CD14-positive monocyte (primary cell): ENCODE measurements at places on chromosomes 3 and 15.

DNA sequence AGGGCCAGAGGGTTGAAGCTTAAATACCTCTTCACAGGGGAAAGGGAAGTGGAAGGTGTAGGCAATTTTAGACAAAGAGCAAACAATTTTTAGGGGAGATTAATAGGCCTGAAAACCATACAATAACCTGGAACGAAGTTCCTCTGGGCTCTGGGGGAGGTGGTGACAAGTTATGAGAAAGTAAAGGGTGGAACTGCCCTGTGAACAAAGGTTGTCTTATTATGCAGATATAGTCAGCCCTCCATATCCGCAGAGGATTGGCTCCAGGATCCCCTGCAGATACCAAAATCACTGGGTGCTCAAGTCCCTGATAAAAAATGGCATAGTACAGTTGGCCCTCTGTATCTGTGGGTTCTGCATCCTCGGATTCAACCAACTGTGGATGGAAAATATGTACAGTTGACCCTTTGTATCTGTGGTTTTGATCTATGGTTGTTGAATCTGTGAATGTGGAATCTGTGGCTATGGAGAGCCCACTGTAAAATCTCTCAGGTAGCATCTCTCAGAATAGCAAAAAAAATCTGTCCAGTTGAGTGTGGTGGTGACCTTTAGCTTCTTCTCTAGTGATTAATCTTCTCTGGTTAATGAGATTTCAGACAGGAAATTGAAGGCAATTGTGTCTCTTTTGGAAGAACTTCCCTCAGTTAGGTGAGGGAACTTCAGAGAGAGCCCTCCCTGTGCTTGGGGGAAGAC lies 40.2 kb downstream of the CLEC3B start:
- DNase-seq = no peak

DNA sequence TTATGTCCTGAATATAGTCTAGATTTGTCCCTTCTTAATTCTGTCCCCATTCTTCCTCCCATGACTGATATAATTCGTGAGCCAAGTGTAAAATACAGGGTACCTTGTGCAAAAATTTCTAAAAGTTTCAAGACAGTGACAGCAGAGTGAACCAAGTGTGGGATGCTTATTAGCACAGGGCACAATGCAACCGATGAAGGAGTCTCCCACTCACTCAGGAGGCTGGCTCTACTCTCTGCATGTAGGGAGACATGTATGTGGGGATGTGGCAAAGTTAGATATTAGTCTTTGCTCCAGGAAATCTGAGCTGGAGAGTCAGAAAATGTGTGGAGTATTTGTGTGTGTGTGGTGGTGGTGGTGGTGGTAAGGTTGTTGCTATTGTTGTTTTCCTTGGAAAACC lies 305.9 kb downstream of the CHL1 start:
- DNase-seq = no peak

- no peak for DNase-seq
Observed at GRCh38 chr15:88419830-88420229, 47.4 kb downstream of the MRPL46 start.

DNA sequence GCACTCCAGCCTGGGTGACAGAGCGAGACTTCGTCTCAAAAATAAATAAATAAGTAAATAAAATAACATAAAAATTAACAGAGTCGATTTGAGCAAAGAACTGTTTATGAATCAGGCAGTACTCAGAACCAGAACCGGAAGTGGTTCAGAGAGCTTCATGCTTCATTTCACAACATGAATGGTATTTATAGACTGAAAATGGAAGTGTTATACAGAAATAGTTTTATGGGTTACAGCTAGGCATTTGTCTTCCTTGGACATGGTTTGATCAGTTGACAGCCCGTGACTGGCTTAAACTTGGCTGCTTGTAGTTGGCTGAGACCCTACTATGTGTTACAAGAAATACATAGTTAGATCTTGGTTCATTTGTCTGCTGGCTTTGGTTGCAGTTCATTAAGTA lies 216.0 kb upstream of the MCTP2 start:
- no peak for DNase-seq

- no peak for DNase-seq
Observed at GRCh38 chr3:106371971-106372805, 503.4 kb upstream of the CBLB start.

DNA sequence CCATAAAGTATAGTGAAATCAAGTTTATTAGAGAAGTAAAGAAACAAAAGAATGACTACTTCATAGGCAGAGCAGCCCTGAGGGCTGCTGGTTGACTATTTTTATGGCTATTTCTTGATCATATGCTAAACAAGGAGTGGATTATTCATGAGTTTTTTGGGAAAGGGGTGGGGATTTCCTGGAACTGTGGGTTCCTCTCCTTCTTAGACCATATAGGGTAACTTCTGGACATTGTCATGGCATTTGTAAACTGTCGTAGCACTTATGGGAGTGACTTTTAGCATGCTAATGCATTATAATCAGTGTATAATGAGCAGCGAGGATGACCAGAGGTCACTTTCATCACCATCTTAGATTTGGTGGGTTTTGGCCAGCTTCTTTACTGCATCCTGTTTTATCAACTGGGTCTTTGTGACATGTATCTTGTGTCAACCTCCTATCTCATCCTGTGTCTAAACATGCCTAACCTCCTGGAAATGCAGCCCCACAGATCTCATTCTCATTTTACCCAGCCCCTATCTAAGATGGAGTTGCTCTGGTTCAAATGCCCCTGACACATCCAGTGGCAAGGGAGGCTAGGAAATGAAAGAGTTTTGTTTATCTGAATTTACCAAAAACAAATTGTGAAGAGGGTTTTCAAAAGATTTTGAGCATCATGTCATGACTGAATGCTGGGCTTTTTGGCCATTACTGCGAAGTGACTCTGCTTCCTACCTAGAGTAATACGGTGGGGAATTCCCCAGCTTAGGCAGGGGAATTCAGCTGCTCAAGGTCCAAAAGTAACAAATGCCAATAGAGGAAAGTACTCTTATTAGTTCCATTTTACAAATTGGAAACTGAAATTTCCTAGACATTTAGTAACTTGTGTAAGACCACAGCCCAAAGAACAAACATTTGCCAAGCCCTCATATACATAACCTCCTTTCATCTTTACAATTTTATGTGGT lies 6.2 kb upstream of the SPSB4 start:
- no peak for DNase-seq

DNA sequence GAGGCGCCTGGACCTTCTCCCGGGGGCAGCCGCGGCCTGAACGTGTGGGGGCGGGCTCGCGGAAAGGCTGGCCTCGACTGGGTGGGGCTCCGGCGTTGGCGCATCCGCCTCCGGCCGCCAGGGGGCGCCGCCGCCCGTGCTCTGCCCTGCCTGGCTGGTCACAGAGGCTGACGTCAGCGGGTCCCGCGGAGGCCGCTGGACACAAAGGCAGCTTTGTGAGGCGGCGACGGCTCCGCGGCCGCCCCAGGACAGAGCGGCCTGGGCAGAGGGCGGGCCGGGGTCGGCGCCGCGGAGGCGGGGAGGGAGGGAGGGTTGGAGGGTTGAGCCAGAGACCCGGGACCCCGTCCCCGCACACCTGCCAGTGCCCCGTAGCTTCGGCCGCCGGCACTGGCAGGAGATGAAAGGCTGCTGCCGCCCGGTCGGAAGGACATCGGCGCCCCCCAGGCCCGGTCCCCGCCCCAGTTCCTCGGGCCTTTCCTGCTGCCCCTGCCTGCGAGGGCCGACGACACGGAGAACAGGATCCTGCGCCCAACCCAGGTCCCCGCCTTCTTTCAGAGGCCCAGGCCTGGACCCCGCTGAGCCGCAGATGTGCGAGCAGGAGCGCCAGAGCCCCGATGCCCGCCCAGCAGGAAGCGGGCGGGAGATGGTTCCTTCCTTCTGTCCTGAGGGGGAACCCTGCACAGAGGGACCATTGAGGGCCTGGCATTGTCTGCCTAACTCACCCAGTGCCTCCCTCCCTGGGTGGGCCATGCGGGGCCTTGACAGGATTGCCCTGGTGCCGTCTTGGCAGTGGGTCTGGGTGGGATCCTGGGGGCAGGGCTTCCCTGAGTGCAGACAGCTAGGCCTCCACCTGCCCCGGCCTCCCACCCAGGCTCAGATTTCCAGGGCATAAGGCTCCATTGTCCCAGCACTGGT lies 8.7 kb upstream of the SEMA3B start:
- peak; percentile 91 for DNase-seq

DNA sequence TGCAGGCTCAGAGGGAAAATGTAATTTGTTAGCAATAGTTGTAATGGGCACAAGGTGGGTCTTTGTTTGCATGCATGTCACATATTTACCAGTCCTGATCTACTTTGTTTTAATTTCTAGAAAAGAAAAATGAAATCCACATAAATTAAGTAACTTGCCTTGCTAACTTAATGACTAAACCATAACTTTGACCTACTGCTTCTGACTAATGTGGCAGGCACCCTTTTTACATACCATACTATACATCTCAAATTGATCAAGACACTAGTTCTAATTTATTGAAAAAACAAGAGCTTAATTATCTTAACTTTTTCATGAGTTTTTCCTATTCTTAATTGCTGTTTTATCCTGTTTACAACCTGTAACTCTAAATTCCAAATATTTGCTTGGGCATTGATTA lies 93.2 kb downstream of the ATP11B start:
- DNase-seq = no peak

DNA sequence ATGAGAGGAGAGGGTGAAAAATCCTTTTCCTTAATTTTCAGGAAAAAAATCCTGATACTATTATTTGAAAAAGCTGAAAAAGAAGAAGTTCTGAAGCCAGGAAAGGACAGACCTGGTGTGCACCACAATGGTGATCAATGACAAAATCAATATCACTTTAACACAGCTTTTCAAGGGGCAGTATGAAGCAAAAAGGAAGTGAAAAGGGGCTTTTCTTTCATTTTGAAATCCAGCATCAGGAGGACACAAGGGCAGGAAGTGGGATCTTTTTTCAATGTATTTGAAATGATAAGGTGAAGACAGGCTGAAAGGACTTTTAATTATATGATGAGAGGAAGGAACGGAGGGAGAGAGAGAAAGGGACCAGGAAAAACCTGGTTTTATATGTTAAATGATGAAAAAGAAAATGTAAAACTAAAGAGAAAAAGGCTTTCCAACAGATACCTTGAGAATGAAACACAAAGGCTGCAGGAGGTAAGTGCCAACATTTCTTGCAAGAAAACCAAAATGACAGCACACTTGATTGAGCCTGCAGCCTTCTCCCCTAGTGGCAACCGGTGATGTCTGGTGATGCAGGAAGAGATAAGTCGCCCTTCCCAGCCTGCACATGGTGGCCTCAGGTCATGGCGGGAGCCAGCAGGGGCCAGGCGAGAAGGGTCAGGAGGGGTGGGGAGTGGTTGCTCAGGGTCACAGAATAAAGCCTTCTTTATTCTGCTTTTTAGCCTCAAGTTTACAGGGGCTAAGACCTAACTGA lies 236.7 kb upstream of the WNT5A start:
- no peak for DNase-seq

- no peak for DNase-seq
Observed at GRCh38 chr15:101390060-101390459, 95.0 kb upstream of the SNRPA1 start.

GRCh38 chr3:100761211-100761942 lies 52.1 kb downstream of the TFG start:
- DNase-seq = no peak

GRCh38 chr3:190027116-190027515 lies 93.6 kb downstream of the P3H2 start:
- no peak for DNase-seq

DNA sequence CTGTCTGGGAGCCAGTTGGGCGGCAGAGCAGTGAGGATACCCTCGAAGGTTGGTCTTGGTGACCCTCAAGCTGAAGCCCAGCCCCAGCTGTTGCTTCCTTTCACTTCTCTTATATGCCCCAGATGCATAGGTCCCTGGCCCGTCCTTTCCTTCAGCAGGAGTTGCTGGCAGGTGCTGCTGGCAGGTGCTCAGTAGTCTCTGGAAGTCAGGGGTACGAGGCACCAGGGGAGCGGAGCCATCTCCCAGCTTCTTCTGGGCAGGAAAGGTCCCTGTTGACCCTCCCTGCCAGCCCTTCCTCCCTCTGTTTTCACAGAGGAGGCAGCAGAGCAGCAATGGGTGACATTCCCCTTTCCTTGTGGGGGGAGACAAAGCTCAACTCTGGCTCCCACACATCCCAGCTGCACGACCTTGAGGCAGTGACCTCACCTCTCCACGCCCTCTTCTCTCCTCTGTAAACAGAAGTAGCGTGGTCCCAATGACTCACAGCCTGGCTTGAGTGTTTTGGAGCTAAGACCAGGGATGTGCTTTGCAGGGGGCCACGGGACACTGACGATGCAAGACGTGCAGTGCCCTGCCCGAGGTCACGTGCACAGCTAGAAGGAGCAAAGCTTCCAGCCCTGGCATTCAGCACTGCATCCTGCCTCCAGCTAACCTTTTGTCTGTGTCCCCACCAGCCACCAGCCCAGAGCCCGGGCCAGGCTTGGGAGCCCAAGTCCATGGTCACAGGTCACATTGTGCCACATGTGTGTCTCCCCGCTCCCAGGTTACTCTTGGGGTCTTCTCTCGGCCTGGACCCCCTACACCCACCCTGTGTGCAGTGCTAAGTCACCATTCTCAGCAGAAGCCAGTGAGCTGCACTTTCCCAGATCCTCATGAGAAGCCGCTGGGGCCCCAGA lies 49.7 kb downstream of the SLC6A6 start:
- DNase-seq = no peak

- peak; percentile 23 for DNase-seq
Observed at GRCh38 chr3:194205675-194206133, 69.8 kb downstream of the HES1 start.

GRCh38 chr3:73727117-73727821 lies 102.5 kb upstream of the PDZRN3 start:
- no peak for DNase-seq

DNA sequence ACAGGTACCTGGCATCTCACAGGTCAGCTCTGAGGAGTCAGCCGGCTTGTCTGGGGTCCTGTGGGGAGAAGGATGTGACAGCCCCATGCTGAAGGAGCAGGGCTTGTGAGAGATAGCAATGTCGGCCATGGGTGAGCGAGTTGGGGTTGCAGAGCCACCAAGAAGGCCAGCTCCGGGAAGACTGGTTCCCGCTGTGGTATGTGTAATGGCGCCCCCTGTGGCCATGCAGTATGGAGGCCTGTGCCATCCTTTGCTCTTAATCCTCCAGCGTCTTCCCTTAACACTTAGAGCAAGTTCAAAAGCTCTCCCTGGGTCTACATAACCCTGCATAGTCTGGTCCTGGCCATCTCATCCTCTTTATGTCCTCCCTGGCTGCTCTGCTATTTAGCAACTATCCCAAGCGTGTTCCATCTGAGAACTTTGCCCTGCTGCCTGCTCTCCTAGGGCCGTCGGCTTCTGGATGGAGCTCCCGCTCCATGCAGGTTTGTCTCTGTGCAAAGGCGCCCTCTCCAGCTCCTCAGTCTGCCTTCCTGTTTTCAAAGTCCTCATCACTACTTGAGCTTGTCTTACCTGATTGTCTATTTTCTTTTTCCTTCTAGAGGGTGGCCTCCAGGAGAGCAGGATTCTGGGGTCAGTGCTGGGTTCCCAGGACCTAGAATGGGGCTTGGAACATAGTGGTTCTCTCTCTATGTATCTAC lies 40.8 kb upstream of the IQCF6 start:
- DNase-seq = no peak

DNA sequence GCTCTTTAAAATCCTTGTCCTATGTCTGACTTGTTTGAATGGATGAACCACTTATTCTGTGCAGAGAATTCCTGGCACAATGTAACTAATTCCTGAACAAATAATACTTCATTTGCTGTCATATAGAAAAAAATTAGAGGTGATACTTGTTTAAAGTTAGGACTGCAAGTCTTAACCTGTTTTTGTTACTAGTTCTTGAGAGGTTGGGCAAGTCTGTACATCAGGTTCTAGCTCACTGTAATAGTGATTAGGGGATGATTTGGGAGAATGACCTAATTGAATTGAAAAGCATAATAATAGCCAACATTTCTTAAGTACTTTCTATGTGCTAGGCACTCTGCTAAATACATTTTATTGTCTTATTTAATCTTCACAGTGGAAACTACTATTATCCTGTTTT lies 49.3 kb downstream of the GMPS start:
- no peak for DNase-seq

GRCh38 chr15:59353994-59354416 lies 18.7 kb downstream of the MYO1E start:
- no peak for DNase-seq
